GF-D8 (cell line): ENCODE measurements at places on chromosomes 12 and 14.

- no peak for DNase-seq
Observed at GRCh38 chr12:125006365-125006764, 12.9 kb downstream of the BRI3BP start.

GRCh38 chr14:75081660-75082229 is 12.3 kb downstream of the ZC2HC1C start:
- DNase-seq = no peak

GRCh38 chr12:50765095-50765911 is 1.4 kb downstream of the ATF1 start:
- DNase-seq = no peak

DNA sequence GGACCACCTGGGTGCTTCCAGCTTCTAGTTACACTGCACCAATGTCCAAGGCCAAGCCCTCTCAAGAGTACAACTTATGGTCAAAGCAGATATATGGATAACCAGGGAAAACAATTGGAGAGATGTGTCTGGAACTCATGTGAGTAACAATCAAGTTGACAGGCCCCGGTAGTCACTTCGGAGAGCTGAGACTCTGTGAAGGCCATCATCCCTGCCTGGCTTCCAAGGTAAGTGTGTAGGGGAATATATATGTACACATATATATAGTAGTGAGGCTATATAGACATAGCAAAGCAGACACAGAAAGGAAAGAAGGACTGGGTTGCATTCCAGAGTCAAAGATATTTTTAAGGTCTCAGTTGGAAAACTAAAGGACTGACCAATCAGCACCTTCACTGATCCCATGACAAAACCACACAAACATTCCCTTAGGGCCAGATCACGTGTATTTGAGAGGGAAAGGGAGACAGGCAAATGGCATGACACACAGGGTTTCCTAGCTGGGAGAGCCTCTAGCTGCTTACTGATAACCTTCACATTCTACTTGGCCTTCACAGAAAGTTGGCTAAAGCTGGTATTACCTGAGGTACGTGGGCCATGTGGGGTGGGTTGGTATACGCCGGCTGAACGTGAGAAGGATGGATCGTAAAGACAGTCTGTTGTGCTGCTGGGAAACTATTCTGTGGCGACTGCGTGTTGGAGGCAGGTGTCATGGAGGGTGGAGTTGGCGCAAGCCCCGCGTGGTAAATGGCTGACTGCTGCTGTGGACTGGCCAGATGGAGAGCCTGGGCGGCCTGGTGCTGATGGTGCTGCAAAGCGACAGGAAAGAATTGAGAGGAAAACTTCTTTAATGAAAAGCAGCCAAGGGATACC is 50.0 kb downstream of the SH2B3 start:
- DNase-seq = no peak

DNA sequence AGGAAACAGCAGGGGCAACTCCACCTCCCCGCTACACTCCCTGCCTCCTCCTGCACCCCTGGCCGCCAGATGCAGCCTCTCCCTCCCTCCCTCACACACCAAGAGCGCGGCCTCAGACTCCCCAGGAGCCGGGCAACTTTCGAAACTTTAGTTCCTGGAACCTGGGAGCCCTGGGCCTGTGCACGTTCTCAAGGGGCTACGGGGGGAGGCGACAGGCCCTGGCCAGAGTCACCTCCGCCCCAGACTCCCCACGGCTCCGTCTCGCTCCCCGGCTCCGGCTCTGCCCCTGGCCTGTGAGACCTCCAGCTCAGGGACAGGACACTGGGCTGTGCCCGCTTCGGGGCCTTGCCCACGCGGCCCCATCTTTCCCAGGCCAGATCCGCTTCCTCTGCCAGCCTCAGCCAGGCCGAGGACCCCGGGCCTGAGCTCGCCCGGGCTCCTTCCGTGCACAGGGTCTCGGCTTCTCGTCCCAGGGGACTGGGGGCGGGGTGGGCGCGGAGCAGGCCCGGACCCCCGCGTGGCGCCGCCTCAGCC is 5.5 kb downstream of the AMN start:
- peak; percentile 9 for DNase-seq

GRCh38 chr14:74299061-74299545 is 3.6 kb downstream of the ABCD4 start:
- peak; percentile 7 for DNase-seq

GRCh38 chr12:124674937-124675336 is 107.5 kb upstream of the NCOR2 start:
- DNase-seq = no peak

- DNase-seq = no peak
Observed at GRCh38 chr12:46224386-46224785, 44.5 kb downstream of the SLC38A1 start.

DNA sequence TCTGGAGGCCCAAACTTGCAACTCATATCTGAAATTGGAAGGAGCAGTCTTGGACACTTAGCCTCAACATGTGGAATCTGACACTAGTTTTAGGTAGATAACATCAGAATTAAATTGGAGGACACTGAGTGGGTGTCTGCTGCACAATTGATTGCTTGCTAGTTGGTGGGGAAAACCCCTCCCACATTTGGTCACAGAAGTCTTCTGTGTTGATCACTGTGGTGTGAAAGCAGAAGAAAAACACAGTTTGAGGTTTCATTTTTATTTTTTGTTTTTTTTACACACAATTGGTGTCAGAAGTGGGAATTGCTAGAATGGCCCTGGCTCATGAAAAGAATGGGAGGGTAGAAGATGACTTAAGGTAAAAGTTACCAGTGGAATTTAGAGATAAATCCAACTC is 78.0 kb upstream of the CD163 start:
- no peak for DNase-seq

DNA sequence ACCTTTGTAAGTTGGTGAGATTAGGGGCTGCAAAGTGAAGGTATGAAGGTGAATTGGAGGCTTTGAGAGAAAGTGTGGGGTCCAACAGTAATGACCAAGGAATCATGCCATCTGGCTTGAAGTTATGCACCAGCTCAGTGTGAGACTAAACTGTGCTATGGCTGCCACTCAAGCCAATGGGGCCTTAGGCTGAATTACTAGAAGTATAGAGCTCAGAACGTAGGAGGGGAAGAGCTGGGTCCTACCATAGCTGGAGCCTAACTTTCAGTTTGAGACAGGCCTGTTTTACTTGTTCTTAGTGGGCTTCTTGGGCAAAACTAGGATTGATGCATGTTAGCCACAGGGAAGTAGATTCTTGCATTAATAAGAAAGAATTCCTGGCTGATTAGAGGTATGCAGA is 194.0 kb downstream of the TSPAN9 start:
- no peak for DNase-seq

GRCh38 chr14:51006781-51007211 is 62.5 kb upstream of the PYGL start:
- no peak for DNase-seq

DNA sequence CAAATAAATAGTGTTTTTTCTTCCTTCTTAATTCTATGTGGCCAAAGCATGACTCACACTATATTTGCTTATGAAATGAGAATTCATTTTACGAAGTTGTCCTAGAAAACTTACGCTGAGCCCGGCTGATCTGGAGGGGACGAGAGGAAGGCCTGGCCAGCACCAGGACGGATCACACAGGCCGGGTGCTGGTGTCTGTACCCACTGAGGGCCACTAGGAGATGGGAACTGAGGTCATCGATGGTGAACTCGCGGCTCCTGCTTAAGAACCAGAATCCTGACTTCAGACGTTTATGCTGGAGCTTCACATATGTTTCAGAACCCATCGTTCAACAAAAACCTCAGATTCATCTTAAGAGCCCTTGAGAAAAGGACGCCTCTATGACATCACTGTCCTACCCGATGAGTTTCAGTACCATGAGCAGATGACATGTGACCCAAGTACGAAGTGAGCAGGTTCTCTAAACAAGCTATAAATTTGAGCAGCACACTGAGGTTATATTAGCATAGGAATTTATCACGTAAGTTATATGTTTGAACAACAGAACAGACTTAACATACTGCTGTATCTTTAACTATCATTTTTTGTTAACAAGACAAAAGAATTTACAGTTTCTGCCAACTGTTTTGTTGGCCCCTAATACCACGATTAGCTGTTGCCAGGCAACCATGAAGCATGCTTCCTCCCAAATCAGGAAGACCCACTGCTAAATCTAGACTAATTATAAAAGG is 111.9 kb downstream of the FOXN3 start:
- DNase-seq = no peak

GRCh38 chr14:23145794-23146350 is 26.8 kb upstream of the CEBPE start:
- no peak for DNase-seq

GRCh38 chr12:99311373-99311772 is 336.2 kb upstream of the GARIN6 start:
- no peak for DNase-seq

DNA sequence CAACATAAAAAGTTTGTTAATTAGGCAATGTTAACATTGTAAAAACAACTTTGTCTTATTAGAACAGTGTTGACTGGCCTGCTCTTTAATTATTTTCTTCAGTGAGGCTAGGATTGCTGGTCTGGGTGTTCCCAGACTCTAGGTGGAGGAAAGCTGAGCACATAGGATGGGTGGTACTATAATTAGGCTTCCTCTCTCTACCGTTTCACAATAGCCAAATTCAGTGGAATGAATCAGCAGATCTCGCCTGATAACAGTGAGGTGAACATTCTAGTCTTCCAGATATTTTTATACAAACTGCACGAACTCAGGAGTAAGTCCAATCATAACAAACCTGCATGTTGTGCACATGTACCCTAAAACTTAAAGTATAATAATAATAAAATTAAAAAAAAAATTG is 11.9 kb downstream of the PTGDR start:
- DNase-seq = peak; percentile 21

GRCh38 chr12:51954561-51955361 is 3.3 kb downstream of the ACVR1B start:
- no peak for DNase-seq

- DNase-seq = no peak
Observed at GRCh38 chr12:71797531-71797930, 42.0 kb upstream of the TBC1D15 start.

DNA sequence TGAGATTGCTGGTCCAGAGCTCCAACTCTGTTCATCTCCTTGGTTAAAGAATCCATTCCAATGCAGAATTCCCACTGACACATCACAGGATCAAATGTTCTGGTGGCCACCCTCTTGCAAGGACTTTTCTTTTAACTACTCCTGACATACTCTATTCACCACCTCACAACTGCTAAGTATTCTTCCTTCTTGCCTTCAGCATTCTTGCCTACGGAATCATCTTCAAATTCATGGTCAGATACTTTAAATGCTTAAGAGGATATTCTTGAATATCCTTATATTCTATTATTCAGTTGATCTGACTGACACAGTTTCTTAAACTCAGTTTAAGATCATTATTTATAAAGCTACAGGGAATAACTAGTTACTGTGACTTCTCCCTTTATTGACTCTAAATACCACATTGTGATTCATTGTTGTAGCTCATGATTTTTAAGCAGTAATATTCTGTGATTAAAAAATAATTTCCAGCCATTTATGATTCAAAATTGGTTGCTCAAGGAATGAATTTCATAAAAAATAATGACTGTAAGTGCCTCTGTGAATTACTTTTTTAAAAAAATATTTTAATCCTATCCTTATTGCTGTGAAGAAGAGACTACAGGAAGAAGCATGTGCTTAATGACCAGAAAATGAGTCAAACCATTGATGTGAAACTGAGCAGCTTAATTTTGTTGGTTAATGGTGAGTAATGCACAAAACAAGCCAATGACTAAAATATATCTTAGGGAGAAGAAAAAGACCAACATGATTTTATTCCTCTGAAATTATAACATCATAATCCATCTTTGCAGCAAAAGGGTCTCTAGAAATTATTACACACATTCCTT is 207.1 kb downstream of the PIK3C2G start:
- DNase-seq = no peak

DNA sequence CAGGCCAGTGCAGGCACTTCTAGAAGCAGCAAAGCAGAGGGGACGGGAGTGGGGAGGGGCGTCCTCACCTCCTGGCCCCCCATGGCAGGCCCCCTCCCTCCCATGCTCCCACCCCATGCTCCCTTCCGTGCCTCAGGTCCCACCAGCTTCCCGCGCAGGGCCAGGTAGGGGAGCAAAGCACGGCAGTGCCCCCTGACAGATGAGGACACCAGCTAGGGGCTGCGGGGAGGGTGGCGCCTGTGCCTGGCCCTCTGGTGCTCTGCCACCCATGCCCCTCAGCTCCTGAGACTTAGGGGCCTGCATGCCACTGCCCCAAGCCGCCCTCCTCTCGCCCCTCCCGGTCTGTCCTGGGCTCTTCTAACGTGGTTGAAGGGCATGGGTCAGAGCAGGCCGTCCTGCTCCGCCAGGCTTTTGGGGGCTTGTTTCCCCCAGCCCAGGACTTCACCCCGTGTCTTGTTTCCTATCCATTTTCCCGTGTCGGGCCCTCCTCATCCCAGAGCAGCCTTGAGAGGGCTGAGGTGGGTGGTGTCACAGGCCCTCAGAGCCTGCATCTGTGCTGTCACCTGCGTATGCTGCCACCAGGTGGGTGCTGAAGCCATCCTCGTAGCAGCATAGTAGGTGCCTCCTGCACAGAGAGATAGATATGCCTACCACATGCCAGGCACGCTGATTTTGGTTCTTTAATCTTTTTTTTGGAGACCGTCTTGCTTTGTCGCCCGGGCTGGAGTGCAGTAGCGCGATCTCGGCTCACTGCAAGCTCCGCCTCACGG is 10.2 kb downstream of the TRMT61A start:
- no peak for DNase-seq

DNA sequence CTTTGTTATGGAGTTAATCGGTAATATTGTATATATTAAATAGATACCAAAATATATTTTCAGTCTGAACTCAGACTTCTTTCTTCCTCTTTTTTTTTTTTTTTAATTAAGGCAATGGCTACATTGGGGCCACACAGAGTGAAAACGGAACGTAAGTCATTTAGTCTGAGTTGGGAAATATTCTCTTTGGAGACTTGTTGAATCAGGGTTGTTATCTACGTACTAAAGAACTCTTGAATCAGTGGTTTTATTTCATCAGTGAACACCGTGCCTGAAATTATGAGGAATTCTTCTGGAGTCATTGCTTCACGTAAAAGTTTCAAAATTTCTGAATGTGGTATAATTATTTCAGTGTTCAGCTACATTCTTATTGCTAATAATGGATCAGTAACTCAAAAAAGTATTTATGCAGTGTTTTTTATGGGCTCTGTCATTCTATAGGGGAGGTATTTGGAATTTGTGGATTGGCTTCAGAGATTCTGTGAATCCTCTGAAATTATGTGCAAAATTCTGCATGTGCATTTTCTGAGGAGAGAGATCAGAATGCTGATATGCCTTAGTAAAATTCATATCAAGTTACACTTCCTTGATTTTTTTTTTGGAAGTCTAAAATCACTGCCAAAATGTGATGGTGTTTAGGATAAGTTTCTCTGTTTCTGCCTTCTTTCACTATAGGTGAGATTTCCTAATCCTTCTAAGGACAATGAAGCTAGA is 39.6 kb downstream of the BRMS1L start:
- no peak for DNase-seq

- no peak for DNase-seq
Observed at GRCh38 chr12:630656-631632, 32.3 kb downstream of the NINJ2 start.

DNA sequence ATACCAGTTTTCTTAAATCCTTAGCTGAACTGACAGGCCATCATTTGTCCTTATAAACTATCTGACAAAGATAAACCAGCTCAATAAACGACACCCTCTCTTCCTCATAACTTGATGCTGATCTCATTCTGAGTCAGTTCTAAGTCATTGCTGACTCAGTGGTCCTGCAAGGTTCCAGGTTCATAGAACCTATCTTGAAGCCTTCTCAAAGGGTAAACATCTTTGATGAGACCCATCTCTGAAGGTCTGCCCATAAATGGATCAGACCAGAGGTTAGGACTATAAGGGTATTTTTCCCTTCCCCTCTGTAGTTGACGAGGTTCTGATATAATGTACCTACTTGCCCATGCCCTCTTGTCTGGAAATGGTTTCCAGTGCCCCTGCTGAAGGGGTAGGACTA is 11.9 kb downstream of the NAA25 start:
- no peak for DNase-seq
